ENCODE measurements at places on chromosomes 2 and 18.

- no peak for DNase-seq
Measured at GRCh38 chr2:110130757-110131156, 15.1 kb upstream of the MALL start.

GRCh38 chr2:55843096-55843993, 80.2 kb downstream of the EFEMP1 start:
- no peak for DNase-seq

GRCh38 chr2:77161009-77161408, 361.2 kb downstream of the LRRTM4 start:
- DNase-seq, result no peak

DNA sequence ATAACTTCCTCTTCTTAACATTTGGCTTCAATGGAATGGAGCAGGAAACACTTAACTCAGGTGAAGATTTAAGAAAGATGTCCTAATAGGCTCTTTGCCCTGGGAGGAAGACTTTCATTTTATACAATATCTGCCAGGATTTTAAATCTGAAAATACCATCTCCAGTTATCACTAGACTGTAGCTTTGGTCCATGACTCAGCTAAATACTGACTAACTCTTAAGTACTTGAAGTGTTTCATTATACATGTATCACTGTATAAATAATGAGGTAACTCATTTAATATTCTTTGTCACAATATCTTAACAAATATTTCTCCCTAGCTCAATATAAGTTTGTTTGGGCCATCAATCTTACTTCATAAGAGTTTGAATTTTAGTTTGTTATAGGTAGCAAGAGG, 34.7 kb downstream of the RBKS start:
- no peak for DNase-seq

DNA sequence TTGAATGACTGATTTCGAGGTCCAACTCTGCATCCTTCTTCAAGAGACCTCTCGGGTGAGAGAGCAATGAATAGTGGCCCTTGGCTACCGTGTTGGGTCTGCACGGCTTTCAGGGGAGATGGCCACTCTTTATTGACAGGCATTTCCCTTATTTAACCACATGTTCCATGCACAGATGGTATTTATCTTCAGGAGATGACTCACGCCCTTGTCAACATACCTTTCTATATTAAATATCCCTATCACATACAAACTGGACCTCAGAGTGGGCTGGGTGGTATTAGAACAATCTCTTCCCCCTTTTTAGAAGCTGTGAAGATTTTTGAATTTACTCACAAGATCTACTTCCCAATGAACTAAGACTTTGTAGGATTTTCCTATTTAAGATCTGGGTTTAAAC, 109.6 kb upstream of the CDC42EP3 start:
- DNase-seq, result no peak

Data from NCI-H1436 treated with DMSO at 0.1 percent for 48 hours (cell line).